A549 treated with dexamethasone at 1 μM for 4 hours (cell line): ENCODE measurements at places on chromosomes 6 and 20. TPM values are rescaled to one million over a fixed set of nuclear protein-coding genes. Genes with fewer than 3 reads are reported as not detected.

ERVFRD-1 gene
- not detected in 5 replicates for total RNA-seq

SLCO4A1 gene
- 10.3 to 16.8 TPM (median 15.7 TPM) in 5 replicates for total RNA-seq

LY6G6C gene
- 0.08 to 0.12 TPM in 2 of 5 replicates, not detected in the others for total RNA-seq

PDE7B gene
- 0.59 to 1.1 TPM (median 0.73 TPM) in 5 replicates for total RNA-seq

NRN1 gene
- total RNA-seq = 0.61 to 0.95 TPM (median 0.75 TPM) in 5 replicates

GRM1 gene
- total RNA-seq = 0.03 to 0.04 TPM in 2 of 5 replicates, not detected in the others

MYLK2 gene
- total RNA-seq = 0.27 to 0.78 TPM (median 0.46 TPM) in 5 replicates

CYP24A1 gene
- 41.9 to 75.1 TPM (median 65.6 TPM) in 5 replicates for total RNA-seq

BPIFB1 gene
- total RNA-seq = 0.06 to 0.16 TPM (median 0.15 TPM) in 3 of 5 replicates, not detected in the others

CLDN20 gene
- 0.10 TPM in 1 of 5 replicates, not detected in the others for total RNA-seq

ARMC12 gene
- total RNA-seq = 0.23 to 1.1 TPM (median 0.74 TPM) in 5 replicates

CTAGE9 gene
- not detected in 5 replicates for total RNA-seq

CYP39A1 gene
- 0.06 TPM in 1 of 5 replicates, not detected in the others for total RNA-seq

PMEPA1 gene
- total RNA-seq = 122 to 374 TPM (median 320 TPM) in 5 replicates

RPRD1B gene
- total RNA-seq = 24.9 to 34.0 TPM (median 29.5 TPM) in 5 replicates

CDSN gene
- total RNA-seq = 0.04 to 0.08 TPM (median 0.06 TPM) in 4 of 5 replicates, not detected in the other

GPR6 gene
- not detected in 5 replicates for total RNA-seq

MYBL2 gene
- 69.4 to 92.2 TPM (median 84.8 TPM) in 5 replicates for total RNA-seq

RAET1E gene
- total RNA-seq = 1.8 to 3.1 TPM (median 2.8 TPM) in 5 replicates

SIRPB1 gene
- 0.47 to 0.95 TPM (median 0.74 TPM) in 5 replicates for total RNA-seq
